Activated T-helper 1 cell treated with Interleukin-2 at 50 U/mL for 16 hours (primary cell): ENCODE measurements at places on chromosomes 4 and X.

DNA sequence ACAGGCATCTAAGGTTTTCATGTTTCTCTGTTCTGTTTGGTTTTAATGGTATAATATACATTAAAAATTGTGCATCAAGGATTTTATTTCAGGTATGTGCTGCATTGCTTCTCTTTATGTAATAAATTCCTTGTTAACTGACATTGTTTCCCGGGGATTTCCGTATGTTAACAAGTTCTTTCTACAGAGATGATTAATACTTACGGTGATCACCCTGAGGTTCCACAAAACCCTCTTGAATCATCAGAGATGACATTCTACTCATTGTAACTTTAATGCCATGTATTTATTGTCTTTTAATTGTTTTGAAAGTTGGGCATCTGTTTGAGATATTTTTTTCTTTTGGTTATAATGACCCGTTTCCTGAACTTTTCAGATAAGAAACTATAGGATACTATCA lies 37.5 kb downstream of the ARHGAP10 start:
- no peak for DNase-seq

DNA sequence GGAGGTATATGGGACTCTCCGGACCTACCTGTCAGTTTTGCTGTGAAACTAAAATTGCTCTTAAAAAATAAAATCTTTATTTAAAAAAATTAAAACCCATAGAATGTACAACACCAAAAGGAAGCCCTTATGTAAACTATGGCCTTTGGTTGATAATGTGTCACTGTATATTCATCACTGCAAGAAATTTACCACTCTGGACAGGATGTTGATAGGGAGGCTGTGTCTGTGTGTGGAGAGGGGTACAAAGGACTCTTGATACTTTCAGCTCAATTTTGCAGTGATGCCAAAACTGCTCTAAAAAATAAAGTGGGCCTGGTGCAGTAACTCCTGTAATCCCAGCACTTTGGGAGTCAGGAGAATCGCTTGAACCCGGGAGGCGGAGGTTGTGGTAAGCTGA lies 2.9 kb upstream of the ZMYM3 start:
- no peak for DNase-seq

DNA sequence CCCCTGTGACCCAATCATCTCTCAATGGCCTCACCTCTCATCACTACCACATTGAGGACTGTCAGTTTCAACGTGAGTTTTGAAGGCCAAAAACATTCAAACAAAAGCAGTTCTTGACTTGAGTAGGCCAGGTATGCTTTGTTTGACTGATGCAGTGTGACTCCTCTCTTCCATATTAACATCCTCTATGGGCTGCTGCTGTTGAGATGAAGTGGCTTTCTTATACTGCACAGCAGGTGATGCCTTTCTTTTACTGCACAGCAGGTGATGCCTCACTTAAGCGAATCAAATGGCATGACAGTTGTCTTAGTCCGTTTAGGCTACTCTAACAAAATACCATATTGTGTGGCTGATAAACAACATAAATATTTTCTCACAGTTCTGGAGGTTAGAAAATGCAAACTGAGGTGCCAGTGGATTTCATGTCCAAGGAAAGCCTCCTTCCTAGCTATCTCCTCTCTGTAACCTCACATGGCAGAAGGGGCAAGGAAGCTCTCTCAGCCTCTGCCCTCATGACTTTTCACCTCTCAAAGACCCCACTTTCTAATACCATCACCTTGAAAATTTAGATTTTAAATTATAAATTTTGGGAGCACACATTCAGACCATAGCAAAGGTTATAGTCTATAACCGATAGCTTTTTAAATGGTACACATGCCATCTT lies 2267.9 kb upstream of the AGA start:
- no peak for DNase-seq

DNA sequence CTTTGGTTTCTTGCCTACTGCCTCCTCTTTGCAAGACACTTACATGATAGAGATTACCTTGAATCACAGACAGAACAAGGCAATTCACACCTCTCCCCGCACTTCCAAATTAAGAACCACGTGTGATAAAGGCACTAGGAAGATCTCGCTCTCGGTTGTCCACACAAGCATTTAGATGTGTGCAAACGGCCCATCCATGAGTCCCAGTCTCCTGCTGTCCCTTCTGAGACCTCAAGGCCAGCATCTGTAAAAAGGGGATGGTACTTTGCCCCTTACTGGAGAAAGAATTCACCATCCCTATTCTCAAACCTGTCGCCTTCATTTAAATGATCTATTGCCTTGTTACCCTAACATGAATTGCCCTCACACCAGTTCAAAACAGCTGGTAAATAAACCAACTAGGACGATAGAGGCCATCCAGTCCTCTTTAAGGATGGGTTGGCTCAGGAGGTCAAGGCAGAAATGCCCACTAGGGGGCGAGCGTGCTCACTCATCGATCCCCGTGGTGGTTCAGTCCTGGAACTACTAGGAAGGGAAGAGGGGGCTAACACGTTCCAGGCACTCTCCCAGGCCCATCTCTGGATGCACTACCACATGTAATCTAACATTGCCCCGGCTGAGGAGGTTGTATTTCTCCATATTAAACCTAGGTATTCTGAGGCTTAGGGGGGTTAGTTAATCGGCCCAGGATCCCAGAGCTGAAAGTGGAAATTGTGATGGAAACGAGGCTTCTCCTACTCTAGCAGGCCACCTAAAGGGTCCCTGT lies 95.8 kb downstream of the DHX15 start:
- no peak for DNase-seq

DNA sequence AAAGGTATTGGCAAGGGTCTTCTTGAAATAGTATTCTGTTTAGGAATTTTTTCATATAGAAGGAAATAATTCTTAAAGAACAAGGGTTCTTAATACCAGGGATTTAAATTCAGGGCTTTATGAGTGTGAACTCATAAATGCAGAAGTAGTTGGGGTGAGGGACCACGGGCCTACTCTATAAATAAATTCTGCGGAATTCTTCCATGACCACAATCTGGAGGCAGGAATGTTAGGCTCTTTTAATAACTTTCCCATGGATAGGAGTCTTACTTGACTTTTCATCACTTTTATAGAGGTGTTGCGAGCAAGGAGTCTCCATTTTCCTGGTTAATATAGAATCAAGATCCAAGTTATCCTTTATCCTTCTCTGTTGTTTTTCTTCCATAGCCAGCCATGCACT lies 76.7 kb upstream of the SLC4A4 start:
- DNase-seq = no peak
